ENCODE measurements at places on chromosomes 4 and X.

DNA sequence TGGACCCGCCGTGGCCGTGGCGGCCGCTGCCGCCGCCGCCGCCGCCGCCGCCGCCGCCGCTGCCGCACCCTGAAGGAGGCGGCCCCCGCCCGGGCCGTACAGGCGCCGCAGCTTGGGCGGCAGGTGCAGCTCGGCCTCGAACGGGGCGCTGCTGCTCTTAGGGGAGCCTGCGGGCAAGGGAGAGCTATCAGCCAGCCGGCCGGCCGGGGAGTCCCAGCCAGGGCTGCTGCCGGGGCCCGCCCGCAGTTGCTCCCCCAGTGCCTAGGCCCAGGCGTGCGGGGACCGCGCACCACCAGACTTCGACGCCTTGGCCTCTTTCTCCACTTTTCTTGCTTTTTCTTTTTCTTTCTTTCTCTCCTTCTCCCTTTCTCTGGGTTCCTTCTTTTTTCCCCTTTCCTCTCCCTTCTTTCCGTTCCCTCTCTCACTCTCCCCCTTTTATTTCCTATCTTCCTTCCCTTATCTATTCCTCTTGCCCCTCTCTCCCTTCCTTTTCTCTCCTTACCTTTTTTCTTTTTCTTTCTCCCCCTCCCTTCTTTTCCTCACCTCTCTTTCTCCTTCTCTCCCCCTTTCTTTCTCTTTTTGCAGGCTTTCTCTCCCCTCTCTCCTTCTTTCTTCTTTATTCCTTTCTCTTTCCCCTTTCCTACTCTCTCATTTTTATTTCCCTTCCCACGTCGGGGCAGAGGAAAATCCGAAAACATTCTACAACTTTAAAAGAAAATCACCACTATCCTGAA, 2.0 kb downstream of the ARX start:
- no peak for DNase-seq

DNA sequence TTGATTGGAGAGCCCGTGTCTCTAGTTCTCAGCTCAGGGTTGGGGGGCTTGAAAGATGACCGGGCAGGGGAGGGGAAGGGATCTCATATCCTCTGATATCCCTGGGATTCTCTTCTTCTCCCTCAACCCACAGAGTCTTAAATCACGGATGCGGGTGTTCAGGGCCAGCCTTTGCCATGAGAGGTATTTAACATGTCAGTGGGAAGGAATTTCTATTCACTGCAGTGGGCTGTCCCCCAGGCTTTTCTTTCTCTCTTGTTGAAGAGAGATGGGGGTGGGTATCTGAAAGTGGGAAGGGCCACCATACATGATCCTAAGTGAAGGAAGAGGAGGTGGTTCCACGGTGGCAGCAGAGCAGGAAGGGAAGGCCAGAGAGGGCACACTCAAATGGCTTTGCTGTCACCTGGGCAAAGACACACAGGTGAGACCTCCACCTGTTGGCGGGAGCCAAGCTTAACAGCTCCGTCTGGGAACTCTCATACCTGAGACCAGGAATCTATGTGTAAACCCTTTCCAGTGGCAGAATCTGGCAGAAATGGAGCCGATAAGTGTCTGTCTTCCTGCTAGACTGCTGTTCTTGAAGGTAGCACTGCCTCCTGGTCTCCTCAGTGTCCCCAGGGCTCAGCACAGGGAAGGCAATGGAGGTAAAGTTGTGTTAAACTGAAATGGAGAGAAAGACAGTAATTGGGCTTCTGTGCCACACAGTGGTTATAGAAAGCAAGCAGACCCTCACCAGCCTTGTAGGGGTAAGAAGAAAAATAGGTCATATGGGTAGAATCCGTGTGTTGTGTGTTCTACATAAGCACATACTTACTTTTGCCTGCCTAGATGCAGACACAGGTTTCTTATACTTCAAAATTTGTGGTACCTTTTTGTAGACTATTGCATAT, 49.4 kb downstream of the RHOH start:
- no peak for DNase-seq

GRCh38 chr4:2142630-2143427, 83.7 kb downstream of the NAT8L start:
- DNase-seq: no peak

- DNase-seq: no peak
Measured at GRCh38 chr4:84028340-84028739, 470.8 kb downstream of the NKX6-1 start.

- DNase-seq: no peak
Measured at GRCh38 chrX:41667631-41668030, 21.1 kb upstream of the GPR34 start.

DNA sequence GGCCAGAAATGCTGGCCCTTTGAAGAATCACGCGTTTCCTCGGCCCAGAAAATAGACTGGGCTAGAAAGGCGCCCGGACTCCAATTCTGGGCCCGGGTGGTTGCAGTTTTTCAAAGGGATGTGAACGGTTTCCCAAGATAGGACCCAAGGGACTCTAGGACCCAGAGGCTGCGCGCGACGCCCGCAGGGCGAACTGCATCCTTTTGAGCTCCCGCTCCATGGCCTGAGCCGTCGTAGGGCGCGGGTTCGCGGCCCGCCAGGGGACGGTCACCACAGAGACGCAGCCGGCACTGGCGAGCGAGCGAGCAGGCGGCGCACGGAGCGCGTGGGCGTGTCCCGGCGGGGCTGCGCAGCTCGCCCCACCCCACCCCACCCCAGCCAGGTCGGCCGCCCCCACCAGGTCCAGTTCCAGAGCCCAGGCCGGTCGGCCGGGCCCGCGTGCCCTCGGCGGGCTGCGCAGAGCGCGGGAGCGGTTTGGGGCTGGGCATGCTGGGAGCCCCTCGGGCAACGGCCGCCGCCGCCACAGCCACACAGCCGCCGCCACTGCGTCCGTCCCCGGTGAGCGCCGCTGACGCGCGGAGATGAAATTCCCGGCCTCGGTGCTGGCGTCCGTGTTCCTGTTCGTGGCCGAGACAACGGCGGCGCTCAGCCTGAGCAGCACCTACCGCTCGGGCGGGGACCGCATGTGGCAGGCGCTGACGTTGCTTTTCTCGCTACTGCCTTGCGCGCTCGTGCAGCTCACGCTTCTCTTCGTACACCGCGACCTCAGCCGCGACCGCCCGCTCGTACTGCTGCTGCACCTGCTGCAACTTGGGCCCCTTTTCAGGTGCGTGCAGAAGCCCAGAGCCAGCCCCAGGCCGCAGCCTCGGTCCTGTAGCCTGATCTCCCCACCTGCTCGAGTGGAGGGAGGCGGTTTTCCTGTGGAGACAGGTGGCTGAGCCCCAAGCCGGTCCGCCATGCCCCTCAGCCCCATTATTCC, at the start of gene XK:
Gene XK (plus strand): TSS at position 411 of the 979 bp plus-strand sequence. CDS start 171 bp downstream, at position 582.
- DNase-seq: no peak

GRCh38 chr4:73763877-73764276, 23.5 kb downstream of the CXCL8 start:
- no peak for DNase-seq

- DNase-seq: no peak
Measured at GRCh38 chr4:172892300-172892699, 276.3 kb upstream of the GALNT7 start.

DNA sequence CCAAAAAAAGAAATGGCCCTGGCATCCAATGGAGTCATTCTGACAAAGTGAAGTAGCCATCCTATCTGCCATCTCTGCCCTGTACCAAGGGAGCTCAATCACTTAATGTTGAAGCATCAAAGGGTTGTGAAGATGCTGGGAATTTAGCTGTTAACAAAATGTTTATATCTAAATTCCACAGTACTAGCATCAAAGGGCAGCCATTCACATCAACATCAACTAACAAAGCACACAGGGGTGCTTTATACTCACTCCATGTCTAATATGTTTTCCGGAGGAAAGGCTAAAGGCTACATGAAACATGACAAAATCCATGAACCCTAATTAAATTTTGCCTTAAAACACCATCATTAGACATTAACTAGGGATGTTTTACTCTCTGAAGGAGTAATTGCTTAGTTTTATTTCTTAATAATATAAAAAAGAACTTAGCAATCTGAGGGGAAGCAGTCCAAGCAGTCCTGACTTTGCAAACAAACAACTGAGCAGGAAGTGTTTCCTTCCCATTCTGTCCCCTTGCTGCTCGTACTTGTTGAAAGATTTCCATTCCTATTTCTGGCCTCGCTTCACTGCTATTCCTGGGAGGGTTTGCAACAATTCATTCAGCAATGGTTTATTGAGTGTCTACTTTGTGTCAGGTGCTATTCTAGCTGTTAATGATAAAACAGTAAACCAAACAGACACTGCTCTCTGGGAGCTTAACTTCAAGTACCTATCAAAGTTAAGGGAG, 208.6 kb upstream of the SLC7A11 start:
- no peak for DNase-seq

- DNase-seq: no peak
Measured at GRCh38 chrX:39574178-39574577, 523.6 kb downstream of the BCOR start.

- DNase-seq: no peak
Measured at GRCh38 chr4:55122235-55122634, 3.2 kb downstream of the KDR start.

DNA sequence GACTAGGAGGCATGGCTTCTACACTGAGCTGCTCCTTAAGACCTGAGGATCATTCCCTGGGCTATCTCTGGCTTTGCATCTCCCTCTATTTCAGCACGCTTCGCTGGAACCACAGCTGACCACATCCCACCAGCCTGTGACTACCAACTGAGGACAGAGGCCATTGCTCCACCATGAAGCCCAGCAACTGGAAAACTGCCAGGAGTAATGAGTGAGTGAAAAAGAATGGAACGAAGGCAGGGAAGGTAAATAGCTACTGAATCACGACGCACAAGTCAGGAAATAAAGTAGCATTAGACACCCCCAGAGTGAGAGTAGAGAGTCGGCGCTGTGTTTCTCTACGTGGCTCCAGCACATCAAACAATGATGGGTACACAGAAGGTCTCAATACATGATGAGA, 314.7 kb downstream of the LDB2 start:
- DNase-seq: no peak

DNA sequence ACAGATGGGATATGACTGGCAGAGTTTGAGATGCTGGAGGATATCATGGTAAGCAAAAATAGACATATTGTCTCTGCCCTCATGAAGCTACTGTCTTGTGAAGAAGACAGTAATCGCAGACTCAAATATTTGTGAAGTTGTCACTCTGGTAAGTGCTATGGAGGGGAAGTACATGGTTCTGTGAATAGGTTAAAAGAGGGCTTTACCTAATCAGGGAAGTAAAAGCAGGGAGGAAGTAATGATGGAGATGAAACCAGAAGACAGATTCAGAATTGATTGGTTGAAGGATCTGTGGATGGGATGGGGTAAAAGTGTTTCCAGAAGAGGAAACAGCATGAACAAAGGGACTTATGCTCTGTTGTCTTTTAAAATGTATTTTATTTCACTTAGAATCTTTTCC, 19.3 kb upstream of the MAGED1 start:
- DNase-seq: no peak

DNA sequence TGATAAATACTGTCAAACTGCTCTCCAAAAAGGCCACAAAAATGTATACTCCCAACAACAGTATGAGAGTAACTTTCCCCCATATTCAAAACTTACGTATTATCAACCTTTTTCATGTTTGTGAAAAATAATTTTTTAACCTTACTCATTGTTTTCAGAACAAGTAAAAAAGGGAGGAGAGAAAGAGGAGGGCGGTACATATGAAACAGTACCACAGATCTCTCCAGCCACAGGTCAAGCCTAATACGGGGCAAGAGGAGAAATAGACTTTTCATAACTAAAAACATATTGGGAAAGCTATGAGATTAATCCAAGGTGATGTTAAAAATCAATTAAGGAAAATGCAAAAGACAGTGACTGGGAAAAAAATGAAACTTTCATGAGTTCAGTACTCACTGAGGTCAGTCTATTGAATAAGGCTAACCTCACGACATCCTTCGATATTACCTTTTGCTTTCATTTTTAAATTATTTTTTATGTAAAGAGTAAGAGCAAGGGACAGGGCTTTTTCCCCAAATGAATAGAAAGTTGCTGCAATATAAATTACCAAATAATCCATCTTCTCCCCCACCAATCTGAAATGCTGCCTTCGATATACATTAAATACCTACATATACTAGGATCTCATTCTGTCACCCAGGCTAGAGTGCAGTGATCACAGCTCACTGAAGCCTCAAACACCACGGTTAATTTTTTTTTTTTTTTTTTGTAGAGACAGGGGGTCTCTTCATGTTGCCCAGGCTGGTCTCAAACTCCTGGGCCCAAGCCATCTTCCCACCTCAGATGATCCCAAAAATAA, 25.3 kb downstream of the FBXW7 start:
- no peak for DNase-seq

DNA sequence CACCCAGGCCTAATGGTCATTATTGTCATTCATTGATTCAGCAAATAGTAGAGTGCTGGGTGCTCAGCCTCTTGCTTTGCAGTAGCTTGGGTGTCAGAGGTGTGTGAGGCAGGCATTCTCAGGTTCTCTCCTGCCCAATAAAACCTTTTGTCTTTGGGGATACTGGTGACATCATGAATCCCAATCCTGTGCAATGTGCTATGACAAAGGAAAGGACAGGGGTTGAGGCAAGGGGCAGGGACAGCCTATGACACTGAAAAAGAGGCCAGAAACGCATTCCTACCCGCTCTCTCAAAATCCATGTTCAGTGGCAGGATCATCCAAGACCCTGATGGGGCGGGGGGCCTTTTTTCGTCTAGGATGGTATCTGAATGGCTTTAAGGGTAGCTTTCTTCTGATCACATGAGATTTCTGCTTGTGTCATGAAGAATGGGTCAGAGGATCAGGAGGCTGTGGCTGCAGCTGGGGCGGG, 1.5 kb upstream of the FAM193A start:
- no peak for DNase-seq

GRCh38 chr4:53380221-53380620, 2.8 kb downstream of the FIP1L1 start:
- no peak for DNase-seq

GRCh38 chrX:24292353-24292752, 21.5 kb downstream of the SUPT20HL2 start:
- no peak for DNase-seq

DNA sequence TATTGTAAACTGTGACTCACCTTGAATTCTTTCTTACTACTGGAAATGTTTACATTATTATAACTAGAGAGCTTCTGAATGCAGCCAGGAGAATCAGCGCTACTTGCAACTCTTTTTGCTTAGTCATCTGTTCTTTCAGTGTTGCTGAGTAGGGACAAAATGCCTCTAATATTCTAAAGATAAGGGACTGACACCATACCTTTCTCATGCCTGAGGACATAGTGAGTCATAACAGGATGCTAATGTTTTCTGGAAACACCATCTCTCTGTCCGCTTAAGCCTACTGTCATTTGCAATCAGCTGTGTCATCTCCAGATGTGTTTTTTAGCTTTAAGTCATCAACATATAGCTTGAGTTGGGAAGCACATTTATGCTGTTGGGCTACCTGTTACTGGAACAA, 108.3 kb downstream of the QRFPR start:
- DNase-seq: no peak

DNA sequence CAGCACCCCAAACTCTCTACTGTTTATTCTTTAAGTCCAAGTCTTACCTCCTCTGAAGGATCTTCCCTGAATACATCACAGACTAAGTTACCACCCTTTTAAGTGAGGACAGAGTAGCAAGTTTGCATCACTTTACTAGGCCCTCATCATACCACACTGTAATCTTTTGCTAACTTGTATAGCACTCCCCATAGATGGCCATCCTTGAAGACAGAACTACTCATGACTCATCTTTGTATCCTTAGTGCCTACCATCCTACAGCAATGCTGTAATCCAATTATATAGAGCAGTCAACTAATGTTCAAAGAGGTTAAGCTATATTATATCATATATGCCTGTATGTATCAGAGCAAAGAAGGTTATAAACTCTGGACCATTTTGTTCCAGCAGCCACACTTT, 101.4 kb downstream of the ADAMTS3 start:
- DNase-seq: no peak

- DNase-seq: no peak
Measured at GRCh38 chr4:68673143-68673542, 2.7 kb upstream of the UGT2B15 start.

- DNase-seq: no peak
Measured at GRCh38 chr4:158535130-158535614, 13.5 kb downstream of the RXFP1 start.

All from D721Med (cell line).